ENCODE measurements at places on chromosomes 2 and 18.
A peak's percentile ranks its signal among the peaks of the same experiment; 100 is the strongest.

GRCh38 chr2:202335791-202336467, 40.2 kb upstream of the BMPR2 start:
- peak; percentile 55 for DNase-seq

DNA sequence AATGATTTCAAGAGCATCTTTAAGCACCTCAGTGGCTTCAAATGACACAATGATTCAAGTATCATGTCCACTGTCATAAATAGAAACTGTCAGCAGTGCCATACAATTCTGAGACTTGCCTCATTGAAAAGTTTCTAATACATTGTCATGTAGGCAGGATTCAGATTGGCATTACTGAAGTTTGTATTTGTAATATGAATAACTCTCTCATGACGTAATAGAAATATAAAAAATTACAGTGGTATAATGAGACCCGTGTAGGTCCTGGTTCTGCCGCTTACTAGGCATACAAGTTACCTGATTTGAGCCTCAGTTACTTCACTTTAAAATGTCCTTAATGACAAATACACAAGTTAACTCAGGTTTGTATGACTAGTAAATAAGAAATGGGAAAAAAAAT, 1536.2 kb upstream of the NXPH2 start:
- no peak for DNase-seq

- no peak for DNase-seq
Measured at GRCh38 chr2:102000813-102001766, 9.3 kb downstream of the IL1R2 start.

DNA sequence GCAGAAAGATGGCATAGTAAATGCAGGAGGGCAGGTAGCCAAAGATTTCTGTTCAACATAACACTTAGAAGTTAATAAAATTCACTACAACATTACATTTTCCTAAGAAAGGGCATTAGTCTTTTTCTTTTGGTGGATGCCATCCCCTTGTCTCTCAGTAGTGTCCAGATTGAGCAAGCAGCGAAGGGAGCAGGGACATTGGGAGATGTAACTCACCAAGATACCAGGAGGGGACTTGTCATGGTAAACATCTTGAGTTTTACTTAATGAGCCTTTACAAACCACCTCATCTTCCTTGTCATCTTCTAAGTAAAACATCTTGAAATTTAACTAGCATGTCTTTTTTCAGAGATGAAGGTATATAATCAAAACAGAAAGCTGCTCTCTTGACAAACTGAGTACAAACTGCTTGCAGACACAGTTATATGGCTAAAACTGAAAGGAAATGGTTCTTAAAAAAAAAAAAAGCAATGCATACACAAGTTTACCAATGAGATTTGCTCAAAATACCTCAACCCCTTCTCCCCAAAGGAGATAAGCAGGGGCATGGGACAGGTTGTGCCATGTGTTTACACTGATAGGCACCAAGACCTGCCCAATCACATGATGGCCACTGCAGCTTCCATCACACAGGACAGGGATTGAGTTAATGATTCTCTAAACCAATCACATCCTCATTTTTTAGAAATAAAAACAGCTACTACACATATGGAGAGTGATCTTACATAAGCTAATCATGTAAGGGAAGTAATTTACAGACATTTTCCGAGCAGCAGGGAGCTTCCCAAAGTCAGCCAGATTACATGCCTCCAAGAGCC, 30.3 kb downstream of the LPIN2 start:
- no peak for DNase-seq

- DNase-seq, result peak; percentile 46
Measured at GRCh38 chr2:224930990-224931389, 111.3 kb downstream of the DOCK10 start.

GRCh38 chr2:108585436-108585835, 51.2 kb downstream of the LIMS1 start:
- no peak for DNase-seq

- DNase-seq, result no peak
Measured at GRCh38 chr2:211673133-211673905, 865.3 kb downstream of the ERBB4 start.

- peak; percentile 33 for DNase-seq
Measured at GRCh38 chr2:157971702-157972101, 95.6 kb upstream of the ACVR1 start.

DNA sequence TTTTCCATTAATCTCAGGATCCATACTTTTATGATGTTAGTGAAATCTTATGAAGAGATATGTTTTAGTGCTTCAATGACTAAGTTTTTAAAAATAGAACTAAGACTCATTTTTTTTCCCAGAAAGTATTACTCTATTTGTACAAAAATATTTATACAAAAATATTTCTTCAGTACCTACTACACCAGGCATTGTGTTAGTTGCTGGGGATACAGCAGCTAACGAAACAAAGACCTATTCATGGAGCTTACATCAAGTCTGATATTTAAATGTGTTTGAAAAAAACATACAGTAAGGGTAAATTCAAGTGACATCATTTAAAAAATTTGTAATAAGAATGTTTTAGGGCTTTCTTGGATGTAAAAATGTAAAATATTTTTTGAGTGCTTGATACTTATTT, 11.6 kb downstream of the VAPA start:
- no peak for DNase-seq

Data from M059J (cell line).